Activated CD4-positive, alpha-beta T cell treated with anti-CD3 and anti-CD28 coated beads, Interleukin-2, Interleukin-6, amounts not matched to agents 100 ng/mL and 50 ng/mL, durations not matched to agents 16 hours and 8 hours (primary cell): ENCODE measurements at places on chromosomes 12 and 14.

DNA sequence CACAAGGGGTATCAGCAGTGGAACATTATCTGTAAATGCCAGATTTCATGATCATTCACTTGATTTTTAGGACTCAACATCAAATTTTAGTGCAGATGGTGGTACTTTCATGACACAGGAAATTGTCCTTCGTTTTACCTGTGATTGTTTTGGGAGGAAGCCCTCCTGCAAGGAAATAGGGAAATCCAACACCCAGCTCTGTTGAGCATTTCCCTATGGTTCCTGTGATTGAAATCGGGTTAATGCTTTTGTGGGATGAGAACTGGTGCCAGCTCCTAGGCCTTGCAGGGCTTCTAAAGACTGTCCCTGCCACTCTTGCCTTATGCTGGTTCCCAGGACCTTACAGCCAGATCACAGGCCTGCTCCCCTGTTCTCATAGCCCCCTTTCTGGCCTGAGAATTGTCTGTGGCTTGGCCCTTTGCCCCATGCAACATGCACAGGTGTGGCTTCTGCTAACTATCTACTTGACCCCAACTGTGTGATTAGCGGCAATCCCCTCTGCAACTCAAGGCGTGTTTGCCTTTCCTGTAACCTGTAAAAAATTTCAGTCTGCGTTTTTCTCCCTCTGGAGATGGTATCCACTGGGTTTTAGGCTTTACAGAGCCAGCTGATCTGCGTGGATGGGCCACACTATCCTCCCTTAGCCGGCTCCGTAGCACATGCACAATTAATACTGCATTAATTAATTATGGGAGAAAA, 112.5 kb downstream of the ETV6 start:
- no peak for DNase-seq

DNA sequence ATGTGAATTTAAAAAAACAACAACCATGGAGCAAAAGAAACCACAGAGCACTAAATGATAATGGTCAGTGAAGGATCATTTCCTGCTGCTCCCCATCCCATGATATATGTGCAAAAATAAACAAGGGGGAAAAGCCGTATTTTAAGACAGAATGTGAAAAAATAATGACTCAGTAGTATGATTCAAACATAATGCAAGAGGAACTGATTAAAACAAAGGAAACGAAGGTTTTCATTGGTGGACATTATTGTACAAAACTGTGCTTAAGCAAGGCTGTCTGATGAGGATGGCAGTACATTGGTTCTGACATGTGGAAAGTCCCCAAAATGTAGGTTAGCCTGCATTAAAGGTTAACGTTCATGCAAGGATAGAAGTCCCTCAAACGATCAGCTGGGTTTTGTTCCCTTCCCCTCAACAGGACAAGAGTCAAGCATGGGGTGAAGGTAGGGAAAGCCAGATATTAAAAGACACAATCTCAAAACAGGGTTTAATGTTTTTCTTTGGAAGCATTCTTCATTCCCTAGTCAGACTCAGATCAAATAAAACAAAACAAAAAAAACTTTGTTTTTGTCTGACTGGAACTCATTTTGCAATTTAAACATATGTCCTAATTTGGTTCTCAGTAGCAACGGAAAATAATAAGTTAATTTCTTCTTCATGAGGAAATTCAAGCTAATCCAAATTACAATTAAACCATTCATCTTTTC, 26.3 kb upstream of the PTGDR start:
- DNase-seq: no peak

- no peak for DNase-seq
These were observed 48.7 kb upstream of the BCL11B start for GRCh38 chr14:99320621-99321235.

- DNase-seq: peak; percentile 57
These were observed 35.7 kb upstream of the EML1 start for GRCh38 chr14:99757331-99758070.

- DNase-seq: no peak
These were observed 1030.7 kb downstream of the AACS start for GRCh38 chr12:126095748-126096510.

DNA sequence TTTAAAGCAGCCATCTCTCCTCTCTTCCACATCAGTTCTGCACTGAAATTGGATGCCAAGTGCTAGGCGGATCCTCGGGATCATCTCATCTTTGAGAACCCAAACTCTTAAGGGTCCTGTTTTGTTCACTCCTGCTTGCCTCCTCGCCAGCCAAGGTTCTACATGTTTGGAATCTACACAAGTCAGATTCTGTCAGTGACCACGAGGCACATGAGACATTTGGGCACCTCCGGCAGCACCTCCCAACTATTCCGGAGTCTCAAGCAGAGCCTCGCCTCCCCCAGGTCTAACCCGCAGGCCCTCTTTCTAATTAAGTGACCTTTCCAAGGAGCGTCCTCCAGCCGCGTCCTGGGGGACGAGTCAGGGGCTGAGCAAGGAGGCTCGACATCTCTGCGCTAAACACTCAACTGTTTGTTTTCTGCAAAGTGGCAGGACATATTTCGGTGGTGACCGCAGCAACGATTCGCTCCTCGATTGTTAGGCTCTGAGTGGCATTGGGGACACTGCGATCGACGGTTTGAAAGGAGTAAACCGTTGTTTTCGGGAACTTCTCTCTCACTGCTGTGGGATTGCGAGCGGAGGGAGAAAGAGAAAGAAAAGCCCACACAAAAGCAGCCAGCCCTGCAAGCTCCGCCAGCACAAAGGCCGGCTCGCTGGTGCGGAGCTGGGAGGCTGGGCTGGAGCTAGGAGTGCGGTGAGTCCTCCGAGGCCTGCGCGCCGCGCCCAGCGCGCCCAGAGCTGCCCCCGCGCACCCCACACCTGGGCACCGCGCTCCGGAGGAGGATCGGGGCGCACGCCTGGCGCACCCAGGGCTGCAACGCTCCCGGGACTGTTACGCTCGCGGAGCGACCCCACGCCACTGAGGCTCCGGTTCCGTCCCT, 640 bp downstream of the ARMH4 start:
- peak; percentile 6 for DNase-seq

GRCh38 chr12:164207-164606, 49.8 kb downstream of the SLC6A12 start:
- DNase-seq: no peak

DNA sequence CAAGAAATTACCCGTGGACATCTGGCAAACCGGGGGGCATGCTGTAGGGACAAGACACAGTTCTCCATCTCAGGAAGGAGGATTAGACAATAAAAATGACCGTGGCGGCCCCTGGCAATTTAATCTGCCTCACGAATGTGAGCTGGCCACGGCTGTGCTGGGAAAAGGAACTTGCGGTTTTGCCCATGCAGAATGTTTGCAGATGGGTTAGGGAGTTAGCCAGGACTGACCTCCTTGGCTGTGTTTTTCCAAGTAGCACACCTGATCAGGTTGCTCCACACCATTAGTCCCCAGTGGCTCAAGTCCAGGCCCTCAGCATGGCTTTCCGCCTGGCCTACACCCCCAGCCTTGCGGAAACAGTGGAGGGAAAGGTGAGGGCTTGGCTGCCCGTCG, 20.8 kb downstream of the TPCN1 start:
- no peak for DNase-seq

- peak; percentile 8 for DNase-seq
These were observed 164.1 kb downstream of the ZFP36L1 start for GRCh38 chr14:68628605-68629310.

- no peak for DNase-seq
These were observed 33.7 kb downstream of the YAF2 start for GRCh38 chr12:42204362-42204761.

DNA sequence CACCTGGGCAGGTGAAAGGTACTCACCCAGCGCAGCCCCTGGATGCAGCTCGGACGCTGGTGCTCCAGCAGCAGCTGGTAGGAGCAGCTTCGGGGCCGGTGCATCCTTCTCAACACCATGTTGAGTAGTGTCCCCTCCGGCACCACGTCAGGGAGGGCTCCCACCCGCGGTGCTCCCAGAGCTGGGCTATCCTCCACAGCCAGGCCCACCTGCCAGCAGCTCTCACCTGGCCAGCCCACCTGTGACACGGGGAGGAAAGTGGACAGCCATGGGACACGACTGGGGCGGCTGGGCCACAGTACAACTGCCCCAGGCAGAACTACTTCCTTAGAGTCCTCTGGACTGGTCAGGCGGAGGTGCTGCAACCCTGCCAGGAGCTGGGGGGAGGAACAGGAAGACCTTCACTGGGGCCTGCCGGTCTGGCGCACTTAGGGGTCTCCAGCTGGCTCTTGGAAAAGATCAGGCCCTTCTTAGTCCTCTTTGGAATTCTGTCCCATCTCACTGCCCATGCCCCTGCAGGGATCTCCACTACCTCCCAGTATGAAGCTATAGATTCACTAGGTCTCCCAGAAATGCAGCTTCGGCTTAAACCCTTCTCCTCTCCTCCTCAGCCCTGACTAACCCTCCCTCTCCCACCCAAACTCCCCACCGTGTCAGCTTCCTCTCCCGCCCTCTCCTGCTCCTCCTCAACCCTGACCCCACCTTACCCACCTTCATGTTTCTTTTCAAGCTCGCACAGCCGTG, 668 bp downstream of the RAPGEF3 start:
- DNase-seq: no peak

GRCh38 chr12:25957793-25958427, 572 bp upstream of the RASSF8 start:
- no peak for DNase-seq

GRCh38 chr14:102590667-102591099, 1.8 kb upstream of the RCOR1 start:
- DNase-seq: no peak

DNA sequence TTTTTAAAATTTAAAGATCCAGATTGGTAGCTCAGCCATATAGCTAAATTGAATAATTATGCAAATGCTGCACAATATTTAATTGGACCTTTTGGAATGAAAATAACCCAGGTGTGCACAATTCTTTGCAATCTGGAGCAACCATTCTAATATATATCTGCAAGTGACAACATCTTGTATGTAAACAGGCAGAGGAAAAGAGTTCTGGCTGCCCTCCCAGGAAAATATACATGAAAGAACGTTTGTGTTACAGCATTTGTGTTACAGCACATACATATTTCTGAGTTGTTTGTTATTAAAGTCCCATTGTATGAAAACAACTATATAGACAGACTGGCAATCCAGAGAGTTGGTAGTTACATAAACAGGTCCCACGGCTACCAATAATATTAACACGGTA, 377.5 kb downstream of the DIO2 start:
- no peak for DNase-seq

- no peak for DNase-seq
These were observed 477.1 kb upstream of the CCDC196 start for GRCh38 chr14:66009089-66009488.

DNA sequence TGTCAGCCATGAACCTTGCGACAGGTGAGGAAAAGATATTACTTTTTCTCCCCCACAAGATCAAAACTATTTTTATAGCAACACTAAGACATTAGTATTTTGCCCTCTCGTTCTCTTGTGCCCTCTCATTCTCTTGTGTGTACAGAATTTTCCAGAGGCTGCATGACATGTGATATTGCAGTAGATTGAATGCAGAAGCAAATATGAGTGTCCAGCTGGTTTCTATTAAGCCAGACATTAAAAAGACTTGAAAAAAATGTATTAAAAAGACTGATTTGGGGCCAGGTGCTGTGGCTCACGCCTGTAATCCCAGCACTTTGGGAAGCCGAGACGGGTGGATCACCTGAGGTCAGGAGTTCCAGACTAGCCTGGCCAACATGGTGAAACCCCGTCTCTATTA, 63.7 kb upstream of the ZFP36L1 start:
- DNase-seq: no peak

- no peak for DNase-seq
These were observed 71.6 kb downstream of the OTOGL start for GRCh38 chr12:80170915-80171314.

DNA sequence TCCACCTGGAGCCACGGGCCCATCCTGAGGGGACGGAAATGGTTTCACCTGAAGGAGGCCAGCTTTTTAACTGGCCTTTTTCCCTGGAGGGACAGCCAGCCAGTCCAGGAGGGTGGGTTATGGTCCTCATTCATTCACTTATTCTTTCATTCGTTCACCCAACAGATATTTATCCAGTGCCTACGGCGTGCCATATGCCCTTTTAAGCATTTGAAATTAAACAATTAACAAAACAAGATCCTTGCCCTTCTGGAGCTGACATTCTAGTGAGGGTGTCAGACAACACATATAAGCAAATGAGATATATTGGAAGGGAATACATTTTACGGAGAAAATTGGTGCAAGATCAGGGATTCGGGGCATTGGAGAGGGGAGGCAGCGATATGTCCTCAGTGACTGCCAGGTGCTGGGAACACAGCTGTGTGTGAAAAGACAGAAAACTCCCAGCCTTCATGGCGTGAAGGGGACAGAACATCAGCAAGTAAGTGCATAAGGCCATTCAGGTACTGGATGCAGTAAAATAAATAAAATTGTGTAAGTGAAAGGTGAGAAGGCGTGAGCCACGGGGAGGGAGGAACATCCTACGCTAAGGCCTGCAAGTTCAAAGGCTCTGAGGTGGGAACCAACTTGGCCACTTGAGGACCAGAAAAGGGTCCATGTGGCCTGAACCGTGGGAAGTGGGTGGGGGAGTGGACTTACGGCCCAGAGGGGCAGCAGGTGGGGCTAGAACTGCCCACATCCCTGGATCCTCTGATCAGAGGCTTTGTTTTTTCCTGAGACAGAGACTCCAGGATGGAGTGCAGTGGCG, 684 bp upstream of the ABCB9 start:
- no peak for DNase-seq
